ENCODE measurements at places on chromosomes 12 and 14.
A peak's percentile ranks its signal among the peaks of the same experiment; 100 is the strongest.

DNA sequence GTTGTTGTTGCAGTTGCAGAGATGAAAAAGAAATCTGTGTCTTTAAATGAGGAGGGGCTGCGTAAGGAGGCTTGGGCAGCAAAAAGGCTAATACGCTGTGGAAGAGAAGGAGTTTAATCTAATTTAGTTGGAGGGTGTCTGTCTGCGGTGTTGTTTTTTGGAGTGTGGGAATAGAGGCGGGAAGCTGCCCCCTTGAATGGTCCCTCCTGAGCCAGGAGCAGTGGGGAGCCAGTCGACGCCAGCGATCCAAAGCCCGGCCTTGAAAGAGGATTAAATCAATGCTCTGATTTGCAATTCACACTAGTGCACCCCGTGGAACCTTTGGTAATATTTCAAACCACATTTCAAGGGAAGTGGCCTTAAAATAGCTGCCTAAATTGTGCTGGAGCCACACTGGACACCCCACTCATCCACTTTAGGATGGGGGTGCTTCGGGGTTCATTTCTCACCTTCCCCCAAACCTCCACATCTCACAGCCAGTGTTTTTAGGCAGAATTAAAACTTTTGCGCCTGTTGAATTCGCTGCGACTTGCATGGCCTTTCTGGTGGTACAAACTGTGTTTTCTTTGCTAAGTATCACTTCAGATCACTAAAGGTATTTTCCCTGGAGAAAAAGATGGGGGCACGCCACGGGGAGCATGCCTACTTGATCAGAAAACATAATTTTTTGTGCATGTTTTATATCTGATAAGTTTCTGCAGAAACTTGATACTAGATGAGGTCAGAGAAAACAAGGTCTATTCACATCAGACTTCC lies 4.1 kb upstream of the FZD10 start:
- no peaks in the 10 kb centered on the region for H3K36me3 ChIP-seq
- DNase-seq, result no peak
- no peak overlapping the region for H3K4me3 ChIP-seq
- H3K27me3 ChIP-seq, result peaks cover 33% of the 10 kb centered on the region
- H3K27ac ChIP-seq, result no peak overlapping the region
- H3K4me1 ChIP-seq, result no peaks in the 10 kb centered on the region

- no peak for DNase-seq
- no peak overlapping the region for H3K27ac ChIP-seq
Observed at GRCh38 chr12:81147292-81147919, 69.5 kb downstream of the ACSS3 start.

DNA sequence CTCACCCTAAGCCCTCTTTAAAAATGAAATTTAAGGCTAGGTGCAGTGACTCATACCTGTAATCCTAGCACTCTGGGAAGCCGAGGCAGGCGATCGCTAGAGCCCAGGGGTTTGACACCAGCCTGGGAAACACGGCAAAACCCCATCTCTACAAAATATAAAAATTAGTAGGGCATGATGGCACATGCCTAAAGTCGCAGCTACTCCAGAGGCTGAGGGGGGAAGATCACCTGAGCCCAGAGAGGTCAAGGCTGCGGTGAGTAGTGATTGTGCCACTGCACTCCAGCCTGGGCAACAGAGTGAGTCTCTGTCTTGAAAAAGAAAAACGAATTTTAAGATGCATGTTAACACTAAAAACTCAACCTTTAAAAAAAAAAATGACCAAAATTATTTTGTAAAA lies 12.7 kb downstream of the GNPNAT1 start:
- DNase-seq, result no peak
- no peaks in the 10 kb centered on the region for H3K27me3 ChIP-seq
- H3K27ac ChIP-seq, result no peak overlapping the region
- peaks cover 30% of the 10 kb centered on the region for H3K36me3 ChIP-seq
- H3K4me1 ChIP-seq, result no peaks in the 10 kb centered on the region
- H3K4me3 ChIP-seq, result no peak overlapping the region

DNA sequence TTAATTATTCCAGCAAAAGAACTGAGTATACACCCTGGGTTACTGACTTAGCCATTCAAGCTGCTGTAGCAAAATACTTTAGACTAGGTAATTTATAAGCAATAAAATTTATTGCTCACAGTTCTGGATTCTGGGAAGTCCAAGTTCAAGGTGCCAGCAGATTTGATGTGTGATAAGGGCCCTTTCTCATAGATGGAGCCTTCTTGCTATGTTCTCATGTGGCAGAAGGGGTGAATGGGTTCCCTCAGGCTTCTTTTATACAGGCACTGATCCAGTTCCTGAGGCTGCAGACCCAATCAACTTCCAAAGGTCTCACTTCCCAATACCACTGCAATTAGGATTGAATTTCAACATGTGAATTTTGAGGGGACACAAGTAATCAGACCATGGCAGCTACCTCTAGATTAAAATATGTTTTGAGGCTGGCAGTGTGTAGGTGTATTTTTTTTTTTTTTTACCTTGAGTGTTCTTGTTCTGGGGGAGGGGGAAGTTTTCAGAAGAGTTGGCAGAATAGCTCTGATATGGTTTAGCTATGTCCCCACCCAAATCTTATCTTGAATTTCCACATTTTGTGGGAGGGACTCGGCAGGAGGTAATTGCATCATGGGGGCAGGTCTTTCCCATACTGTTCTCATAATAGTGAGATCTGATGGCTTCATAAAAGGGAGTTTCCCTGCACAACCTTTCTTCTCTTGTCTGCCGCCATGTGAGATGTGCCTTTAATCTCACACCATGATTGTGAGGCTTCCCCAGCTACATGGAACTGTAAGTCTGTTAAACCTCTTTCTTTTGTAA lies 178.2 kb downstream of the RASSF9 start:
- no peaks in the 10 kb centered on the region for H3K36me3 ChIP-seq
- H3K4me3 ChIP-seq, result no peak overlapping the region
- DNase-seq, result no peak
- H3K4me1 ChIP-seq, result no peaks in the 10 kb centered on the region
- H3K27me3 ChIP-seq, result no peaks in the 10 kb centered on the region

DNA sequence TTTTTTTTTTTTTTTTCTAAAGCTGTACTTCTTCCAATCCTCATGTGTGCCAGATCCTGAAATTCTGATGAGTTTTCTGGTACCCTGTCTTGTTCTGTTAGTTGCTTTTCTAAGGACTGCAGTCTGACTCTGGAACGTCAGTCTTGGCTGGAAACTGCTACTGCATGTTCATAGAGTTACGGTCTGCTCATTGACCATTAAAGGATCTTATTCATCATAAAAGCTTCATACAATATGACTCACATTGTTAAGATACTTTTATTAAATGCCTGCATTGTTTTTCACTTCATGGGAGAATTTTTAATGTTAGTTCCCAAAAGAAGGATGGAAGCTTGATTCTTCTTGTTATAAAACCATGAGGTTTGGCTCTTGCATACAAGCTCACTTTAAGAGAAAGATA lies 233.6 kb downstream of the SYT10 start:
- H3K4me1 ChIP-seq, result no peaks in the 10 kb centered on the region
- no peak overlapping the region for H3K4me3 ChIP-seq
- H3K36me3 ChIP-seq, result no peaks in the 10 kb centered on the region
- no peak for DNase-seq

- peaks cover 37% of the 10 kb centered on the region for H3K36me3 ChIP-seq
- no peak overlapping the region for H3K27ac ChIP-seq
- H3K4me3 ChIP-seq, result no peak overlapping the region
- H3K4me1 ChIP-seq, result peaks cover 12% of the 10 kb centered on the region
Observed at GRCh38 chr12:4663971-4664505, 15.1 kb downstream of the NDUFA9 start.

- no peak for DNase-seq
- H3K4me3 ChIP-seq, result no peak overlapping the region
- no peak overlapping the region for H3K27ac ChIP-seq
- H3K36me3 ChIP-seq, result no peaks in the 10 kb centered on the region
Observed at GRCh38 chr12:30622509-30622908, 73.2 kb downstream of the IPO8 start.

- no peaks in the 10 kb centered on the region for H3K27me3 ChIP-seq
- H3K27ac ChIP-seq, result no peak overlapping the region
- no peak overlapping the region for H3K4me3 ChIP-seq
- peaks cover 38% of the 10 kb centered on the region for H3K36me3 ChIP-seq
- no peak for DNase-seq
- peaks cover 33% of the 10 kb centered on the region for H3K4me1 ChIP-seq
Observed at GRCh38 chr12:105225505-105226015, 10.4 kb downstream of the APPL2 start.

DNA sequence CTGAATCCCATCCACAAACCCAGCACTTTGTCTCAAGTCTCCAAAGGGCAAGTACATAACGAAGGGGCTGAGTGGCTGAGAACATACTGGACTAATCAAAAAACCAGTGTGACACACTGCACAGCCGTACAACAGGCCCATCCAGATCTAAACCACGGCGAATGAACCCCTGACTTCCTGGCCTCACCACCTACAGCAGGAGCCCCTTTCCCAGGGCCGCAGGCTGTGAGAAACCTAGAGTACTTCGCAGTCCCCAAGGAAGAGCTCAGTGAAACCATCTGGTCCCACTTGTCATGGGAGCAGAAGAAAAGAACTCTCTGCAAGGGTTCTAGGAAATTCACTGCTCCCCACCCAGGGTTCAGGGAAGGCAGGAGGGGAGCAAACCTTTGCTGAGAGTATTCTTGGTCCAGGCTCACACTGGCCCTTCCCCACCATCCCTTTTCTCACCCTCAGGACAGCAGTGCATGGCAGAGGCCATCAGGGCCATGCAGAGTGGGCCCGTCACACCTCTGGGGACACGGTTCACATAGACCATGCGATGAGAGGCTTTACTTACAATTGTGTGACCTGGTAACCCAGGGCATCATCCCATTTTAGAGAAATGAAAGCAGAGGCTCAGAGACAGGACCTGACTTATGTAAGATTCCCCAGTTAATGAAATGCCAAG lies 192.8 kb downstream of the BCL11B start:
- no peak overlapping the region for H3K4me3 ChIP-seq
- no peaks in the 10 kb centered on the region for H3K27me3 ChIP-seq
- no peaks in the 10 kb centered on the region for H3K4me1 ChIP-seq
- no peak overlapping the region for H3K27ac ChIP-seq
- peaks cover 3% of the 10 kb centered on the region for H3K36me3 ChIP-seq
- DNase-seq, result no peak

GRCh38 chr12:24478254-24478653 lies 470.6 kb downstream of the BCAT1 start:
- H3K4me1 ChIP-seq, result no peaks in the 10 kb centered on the region
- no peak overlapping the region for H3K27ac ChIP-seq
- no peaks in the 10 kb centered on the region for H3K36me3 ChIP-seq
- DNase-seq, result no peak
- no peaks in the 10 kb centered on the region for H3K27me3 ChIP-seq
- no peak overlapping the region for H3K4me3 ChIP-seq

DNA sequence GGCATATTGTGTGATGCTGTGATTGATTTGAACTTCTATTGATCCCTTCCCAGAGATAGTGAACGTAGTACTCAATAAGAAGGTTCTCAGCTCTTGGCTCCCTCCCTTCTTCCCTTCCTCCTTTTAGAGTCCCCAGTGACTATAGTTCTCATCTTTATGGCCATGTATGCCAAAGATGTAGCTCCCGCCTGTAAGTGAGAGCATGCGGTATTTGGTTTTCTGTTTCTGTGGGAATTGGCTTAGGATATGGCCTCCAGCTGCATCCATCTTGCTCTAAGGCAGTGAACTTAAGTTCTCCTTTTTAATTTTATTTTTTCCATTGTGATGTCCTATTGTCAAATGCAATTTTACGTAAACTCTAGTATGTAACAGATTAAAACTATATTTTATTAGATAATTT lies 109.5 kb downstream of the AEBP2 start:
- H3K27ac ChIP-seq, result peak overlapping the region; percentile 14
- peaks cover 13% of the 10 kb centered on the region for H3K4me1 ChIP-seq
- peaks cover 5% of the 10 kb centered on the region for H3K36me3 ChIP-seq
- DNase-seq, result no peak
- H3K27me3 ChIP-seq, result no peaks in the 10 kb centered on the region

- no peak for DNase-seq
- no peak overlapping the region for H3K4me3 ChIP-seq
- no peaks in the 10 kb centered on the region for H3K27me3 ChIP-seq
- H3K36me3 ChIP-seq, result peaks cover 1% of the 10 kb centered on the region
Observed at GRCh38 chr12:130529781-130530180, 186.3 kb downstream of the RIMBP2 start.

DNA sequence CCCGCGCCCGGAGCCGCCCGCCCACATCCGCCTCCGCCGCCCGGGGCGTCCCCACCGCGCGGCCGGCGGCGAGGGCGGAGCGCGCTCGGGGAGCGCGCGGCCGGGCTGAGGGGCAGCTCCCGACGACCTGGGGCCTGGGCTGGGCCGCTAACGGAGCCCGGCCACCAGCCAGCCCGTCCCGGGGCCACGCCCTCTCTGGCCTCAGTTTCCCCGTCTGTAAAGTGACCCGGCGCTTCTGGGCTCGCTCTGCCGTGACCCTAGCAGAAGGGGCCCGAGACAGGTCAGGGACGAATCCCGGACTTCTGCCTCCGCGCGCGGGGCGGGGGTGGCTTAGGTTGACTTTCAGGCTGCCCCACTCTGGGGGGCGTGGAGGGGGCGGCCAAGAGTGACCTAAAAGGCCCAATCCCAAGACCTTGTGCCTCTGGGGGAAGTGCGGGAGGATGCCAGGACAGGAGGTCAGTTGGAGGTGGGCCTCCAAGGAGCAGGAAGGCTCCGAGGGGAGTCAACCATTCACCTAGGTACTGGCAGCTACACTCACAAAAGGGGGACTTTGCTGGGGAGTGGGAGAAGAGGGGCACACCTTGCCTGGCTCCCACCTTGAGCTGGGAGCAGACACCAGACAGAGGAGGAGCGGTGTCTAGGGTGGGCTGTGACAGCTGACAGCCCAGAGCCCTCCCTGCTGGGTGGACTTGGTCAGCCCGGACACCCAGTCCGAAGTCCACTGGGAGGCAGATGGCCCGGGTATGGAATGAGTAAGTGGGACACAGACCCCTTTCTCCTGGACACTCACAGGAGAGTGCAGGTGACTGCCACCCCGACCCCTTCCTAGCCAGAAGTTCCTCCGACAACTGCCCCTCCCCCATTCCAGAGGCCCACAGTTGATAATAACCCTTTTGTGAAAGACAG lies 486 bp upstream of the AKT1 start:
- peak overlapping the region; percentile 74 for H3K4me3 ChIP-seq
- H3K4me1 ChIP-seq, result peaks cover 48% of the 10 kb centered on the region
- no peak for DNase-seq
- H3K27me3 ChIP-seq, result no peaks in the 10 kb centered on the region

GRCh38 chr14:91898372-91898771 lies 31.0 kb upstream of the TC2N start:
- peaks cover 19% of the 10 kb centered on the region for H3K4me1 ChIP-seq
- DNase-seq, result no peak
- no peaks in the 10 kb centered on the region for H3K27me3 ChIP-seq
- H3K27ac ChIP-seq, result no peak overlapping the region
- no peaks in the 10 kb centered on the region for H3K36me3 ChIP-seq

- H3K27me3 ChIP-seq, result no peaks in the 10 kb centered on the region
- H3K4me3 ChIP-seq, result no peak overlapping the region
- H3K4me1 ChIP-seq, result no peaks in the 10 kb centered on the region
- DNase-seq, result no peak
- no peaks in the 10 kb centered on the region for H3K36me3 ChIP-seq
Observed at GRCh38 chr14:29749829-29750228, 177.8 kb downstream of the PRKD1 start.

GRCh38 chr12:124401704-124402221 lies 106.9 kb downstream of the RFLNA start:
- H3K4me3 ChIP-seq, result no peak overlapping the region
- H3K36me3 ChIP-seq, result peaks cover 18% of the 10 kb centered on the region
- peak overlapping the region; percentile 35 for H3K27ac ChIP-seq
- peaks cover 7% of the 10 kb centered on the region for H3K4me1 ChIP-seq

- no peaks in the 10 kb centered on the region for H3K27me3 ChIP-seq
- H3K4me3 ChIP-seq, result no peak overlapping the region
- H3K36me3 ChIP-seq, result peaks cover 12% of the 10 kb centered on the region
- no peak for DNase-seq
- H3K4me1 ChIP-seq, result peaks cover 81% of the 10 kb centered on the region
- peak overlapping the region; percentile 46 for H3K27ac ChIP-seq
Observed at GRCh38 chr14:45089813-45090212, 5.9 kb downstream of the PRPF39 start.

Data from central memory CD8-positive, alpha-beta T cell (primary cell).